Glutamatergic neuron (in vitro differentiated cells): ENCODE measurements at places on chromosomes 5 and 9. TPM values are rescaled to one million over a fixed set of nuclear protein-coding genes. Genes with fewer than 3 reads are reported as not detected.

Gene PRKACG
- total RNA-seq: not detected

Gene PDCD1LG2
- not detected for total RNA-seq

Gene GNA14
- 0.32 TPM for total RNA-seq

Gene IL4
- total RNA-seq: not detected

Gene PCDHGB4
- total RNA-seq: 40.8 TPM

Gene PDE6A
- not detected for total RNA-seq

Gene GPSM1
- 140 TPM for total RNA-seq

Gene PSAT1
- total RNA-seq: 83.3 TPM

Gene PCSK5
- total RNA-seq: 9.6 TPM

Gene ACOT12
- not detected for total RNA-seq

Gene SNX30
- total RNA-seq: 41.7 TPM

Gene ABCA1
- 146 TPM for total RNA-seq

Gene FAM219A
- total RNA-seq: 221 TPM

Gene NR2F1
- 0.37 TPM for total RNA-seq

Gene IL3
- not detected for total RNA-seq

Gene PARP8
- 11.3 TPM for total RNA-seq

Gene PCDHGB2
- total RNA-seq: 8.9 TPM

Gene IDNK
- total RNA-seq: 2.8 TPM

Gene ELOVL7
- total RNA-seq: 0.59 TPM

Gene DNAJC25
- total RNA-seq: 7.4 TPM

Gene ZNF300
- total RNA-seq: 33.9 TPM

Gene MYMK
- not detected for total RNA-seq

Gene BRINP1
- total RNA-seq: 14.0 TPM

Gene TYRP1
- total RNA-seq: not detected

Gene GPRIN1
- 72.3 TPM for total RNA-seq

Gene AQP7
- not detected for total RNA-seq

Gene ZNF462
- total RNA-seq: 259 TPM

Gene ARHGAP26
- total RNA-seq: 20.1 TPM

Gene SLC6A18
- not detected for total RNA-seq

Gene C5orf63
- 11.8 TPM for total RNA-seq

Gene WNT8A
- not detected for total RNA-seq

Gene FAM221B
- not detected for total RNA-seq

Gene NUP155
- total RNA-seq: 33.8 TPM

Gene GPR151
- not detected for total RNA-seq

Gene RNF130
- total RNA-seq: 104 TPM

Gene NMUR2
- total RNA-seq: not detected

Gene RETREG1
- total RNA-seq: 6.3 TPM
